ENCODE measurements at places on chromosomes 4 and X. TPM values are rescaled to one million over a fixed set of nuclear protein-coding genes. Genes with fewer than 3 reads are reported as not detected.
A peak's percentile ranks its signal among the peaks of the same experiment; 100 is the strongest.

- no peaks in the 10 kb centered on the region for H3K27me3 ChIP-seq
- no peaks in the 10 kb centered on the region for H3K36me3 ChIP-seq
- H3K4me3 ChIP-seq: no peak overlapping the region
- no peak overlapping the region for H3K27ac ChIP-seq
Observed at GRCh38 chr4:145613566-145614232, 5.5 kb upstream of the MMAA start.

- H3K36me3 ChIP-seq: no peaks in the 10 kb centered on the region
- H3K4me3 ChIP-seq: no peak overlapping the region
- H3K27me3 ChIP-seq: peaks cover 3% of the 10 kb centered on the region
Observed at GRCh38 chr4:100149190-100149589, 41.1 kb downstream of the DDIT4L start.

GRCh38 chr4:20684852-20685763 lies 15.2 kb upstream of the PACRGL start:
- H3K4me3 ChIP-seq: no peak overlapping the region
- H3K4me1 ChIP-seq: no peaks in the 10 kb centered on the region
- peaks cover 3% of the 10 kb centered on the region for H3K27me3 ChIP-seq
- H3K36me3 ChIP-seq: no peaks in the 10 kb centered on the region
- H3K27ac ChIP-seq: no peak overlapping the region

DNA sequence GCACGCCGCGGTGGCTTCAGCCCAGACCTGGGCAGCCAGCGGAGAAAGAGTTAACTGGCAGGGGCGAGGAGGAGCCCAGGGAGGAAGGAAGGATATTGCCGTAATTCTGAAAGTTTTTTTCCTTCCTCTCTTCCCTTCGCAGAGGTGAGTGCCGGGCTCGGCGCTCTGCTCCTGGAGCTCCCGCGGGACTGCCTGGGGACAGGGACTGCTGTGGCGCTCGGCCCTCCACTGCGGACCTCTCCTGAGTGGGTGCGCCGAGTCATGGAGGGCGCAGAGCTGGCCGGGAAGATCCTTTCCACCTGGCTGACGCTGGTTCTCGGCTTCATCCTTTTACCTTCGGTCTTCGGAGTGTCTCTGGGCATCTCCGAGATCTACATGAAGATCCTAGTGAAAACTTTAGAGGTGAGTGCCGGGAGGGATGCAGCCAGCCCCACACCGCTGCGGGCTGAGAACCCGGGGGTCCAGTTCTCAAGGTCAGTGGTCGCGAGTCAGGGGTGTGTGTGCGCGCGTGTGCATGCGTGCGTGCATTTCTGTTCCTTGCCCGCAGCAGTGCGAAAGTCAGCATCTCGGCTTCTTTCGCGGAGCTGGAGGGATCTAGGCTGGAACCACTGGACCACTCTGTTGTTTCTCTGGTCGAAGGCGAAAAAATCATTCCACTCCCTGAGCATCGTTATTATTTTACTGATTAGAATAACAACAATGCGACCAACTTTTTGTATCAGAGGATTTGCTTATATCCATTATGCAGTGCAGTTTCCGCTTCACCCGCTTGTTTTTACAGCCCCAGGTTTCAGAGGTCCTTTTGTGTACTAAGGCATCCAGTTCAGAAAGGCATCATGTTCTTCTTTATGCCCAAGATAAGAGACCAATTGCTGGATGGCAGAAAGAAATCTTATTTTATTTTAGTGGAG lies 709 bp downstream of the GPAT3 start:
- H3K27me3 ChIP-seq: peaks cover 20% of the 10 kb centered on the region
- peak overlapping the region; percentile 67 for H3K4me3 ChIP-seq
- H3K36me3 ChIP-seq: no peaks in the 10 kb centered on the region
- no peak for DNase-seq
- no peak overlapping the region for H3K27ac ChIP-seq

GRCh38 chr4:106766519-106766918 lies 269.6 kb downstream of the DKK2 start:
- H3K4me3 ChIP-seq: no peak overlapping the region
- H3K4me1 ChIP-seq: no peaks in the 10 kb centered on the region
- H3K36me3 ChIP-seq: no peaks in the 10 kb centered on the region
- no peak for DNase-seq

DNA sequence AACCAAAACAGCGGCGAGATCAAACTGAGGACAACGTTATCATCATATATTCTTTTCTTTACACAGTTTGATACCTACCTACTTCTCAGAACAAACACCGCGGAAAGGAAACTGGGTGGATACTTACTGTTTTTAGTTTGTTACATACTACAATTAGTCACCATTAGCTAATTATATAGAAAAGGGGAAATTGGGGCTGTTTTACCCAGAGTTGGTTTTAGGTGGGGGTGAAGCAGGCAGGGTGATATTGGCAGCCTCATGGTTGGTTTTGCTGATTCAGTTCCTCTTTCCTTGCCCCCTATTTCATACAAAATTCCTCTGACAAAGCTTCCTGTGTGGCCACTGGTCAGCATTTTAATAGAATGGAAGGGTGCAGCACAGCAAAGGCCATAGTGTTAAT lies 77.8 kb downstream of the SORBS2 start:
- H3K36me3 ChIP-seq: no peaks in the 10 kb centered on the region
- no peak for DNase-seq
- no peaks in the 10 kb centered on the region for H3K4me1 ChIP-seq
- H3K4me3 ChIP-seq: no peak overlapping the region

DNA sequence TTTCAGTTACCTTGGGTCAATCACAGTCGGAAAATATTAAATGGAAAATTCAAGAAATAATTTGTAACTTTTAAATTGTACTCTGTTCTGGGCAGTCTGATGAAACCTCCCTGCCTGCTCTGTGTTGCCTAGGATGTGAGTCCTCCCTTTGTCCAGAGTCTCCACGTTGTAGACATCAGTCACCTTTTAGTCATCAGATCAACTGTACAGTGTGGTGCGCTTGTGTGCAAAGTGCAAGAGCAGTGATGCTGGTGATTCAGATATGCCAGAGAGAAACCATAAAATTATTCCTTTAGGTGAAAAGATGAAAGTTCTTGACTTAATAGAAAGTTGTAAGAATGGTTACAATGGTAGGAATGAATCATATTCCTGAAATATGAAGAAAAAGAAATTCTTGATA lies 1.4 kb downstream of the SPATA4 start:
- H3K27ac ChIP-seq: no peak overlapping the region
- DNase-seq: no peak
- peaks cover 12% of the 10 kb centered on the region for H3K27me3 ChIP-seq
- H3K36me3 ChIP-seq: no peaks in the 10 kb centered on the region

DNA sequence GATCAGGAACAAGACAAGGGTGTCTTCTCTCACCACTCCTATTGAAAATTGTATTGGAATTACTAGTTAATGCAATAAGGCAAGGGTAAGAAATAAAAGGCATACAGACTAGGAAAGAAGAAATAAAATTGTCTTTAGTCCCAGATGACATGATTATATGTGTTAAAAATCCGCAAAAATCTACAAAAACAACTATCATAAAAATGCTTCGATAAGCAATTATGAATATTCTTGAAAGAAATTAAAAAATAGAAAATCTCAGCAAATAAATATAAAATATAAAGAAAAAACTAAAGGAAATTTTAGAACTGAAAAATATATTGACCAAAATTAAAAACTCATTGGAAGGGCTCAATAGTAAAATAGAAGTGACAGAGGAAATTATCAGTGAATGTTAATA lies 243.3 kb downstream of the ZNF674 start:
- H3K4me1 ChIP-seq: no peaks in the 10 kb centered on the region
- H3K27ac ChIP-seq: no peak overlapping the region
- no peak for DNase-seq
- H3K4me3 ChIP-seq: no peak overlapping the region
- H3K27me3 ChIP-seq: no peaks in the 10 kb centered on the region

DNA sequence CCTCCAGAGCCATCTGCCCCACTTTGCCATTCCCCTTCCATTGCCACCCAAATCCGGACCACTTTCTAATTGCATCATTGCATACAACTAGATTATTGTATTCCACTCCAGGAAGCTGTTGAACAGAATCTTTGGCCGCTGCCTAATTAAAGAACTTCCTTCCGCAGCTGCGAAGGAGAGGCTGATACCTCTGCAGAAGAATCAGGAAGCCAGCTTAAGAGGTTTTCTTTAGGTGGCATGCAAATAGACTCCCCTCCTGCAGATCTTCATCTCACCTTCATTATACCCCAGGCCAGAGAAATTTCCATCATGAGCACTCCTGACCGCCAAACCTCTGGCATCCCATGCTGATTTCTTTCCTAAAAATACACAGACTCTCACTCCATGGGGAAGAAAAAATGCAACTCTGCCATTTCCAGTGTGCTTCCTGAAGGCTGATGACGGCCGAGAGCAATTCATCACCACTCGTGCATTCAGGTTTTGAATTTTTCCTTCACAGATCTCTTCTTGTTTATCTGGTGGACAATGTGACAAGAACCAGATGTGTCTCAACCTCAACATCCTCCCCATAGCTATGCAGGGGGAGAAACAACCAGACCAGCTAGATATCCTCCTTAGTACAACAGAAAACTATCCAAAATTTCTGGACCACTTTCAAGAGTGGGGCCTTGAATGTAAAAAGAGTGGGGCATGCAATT lies 31.2 kb downstream of the LGI2 start:
- H3K36me3 ChIP-seq: no peaks in the 10 kb centered on the region
- no peak for DNase-seq
- no peaks in the 10 kb centered on the region for H3K27me3 ChIP-seq
- H3K4me1 ChIP-seq: no peaks in the 10 kb centered on the region
- no peak overlapping the region for H3K4me3 ChIP-seq

DNA sequence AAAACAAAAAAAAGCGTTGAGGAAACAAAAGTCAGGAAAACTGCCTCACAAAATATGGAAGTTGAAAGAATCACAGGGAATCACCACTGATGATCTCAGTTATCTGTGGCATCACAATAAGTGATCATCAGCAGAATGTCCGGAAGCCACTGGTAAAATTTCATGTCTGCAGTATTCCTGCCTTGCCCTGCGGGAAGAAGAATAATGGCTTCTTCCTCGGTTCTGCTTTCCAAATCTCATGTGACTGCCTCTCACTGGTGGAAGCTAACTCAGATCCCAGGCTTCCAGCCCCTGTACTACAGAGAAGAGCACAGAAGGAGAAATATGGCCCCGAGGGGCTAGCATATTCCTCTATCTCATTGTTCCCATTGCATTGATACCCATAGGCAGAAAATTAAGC lies 12.7 kb upstream of the ZNF330 start:
- H3K4me3 ChIP-seq: no peak overlapping the region
- no peaks in the 10 kb centered on the region for H3K4me1 ChIP-seq
- no peak overlapping the region for H3K27ac ChIP-seq

DNA sequence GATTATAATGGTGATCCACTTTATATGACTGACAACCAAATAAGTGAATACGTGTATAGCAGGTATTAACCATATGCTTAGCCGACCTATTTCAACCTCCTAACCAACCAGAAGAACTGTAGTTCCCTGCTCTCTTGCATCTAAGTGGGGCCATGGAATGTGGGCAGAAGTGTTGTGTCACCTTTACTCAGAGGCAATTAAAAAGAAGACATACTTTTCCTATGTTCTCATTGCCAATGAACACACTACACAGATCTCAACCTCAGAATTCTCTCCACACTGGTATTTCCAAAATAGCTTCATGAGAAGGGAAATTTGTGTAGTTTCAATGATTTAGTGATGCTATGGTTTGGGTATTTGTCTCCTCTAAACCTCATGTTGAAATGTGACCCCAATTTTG lies 3.2 kb upstream of the NFKB1 start:
- H3K27ac ChIP-seq: no peak overlapping the region
- DNase-seq: no peak
- no peaks in the 10 kb centered on the region for H3K36me3 ChIP-seq
- H3K4me1 ChIP-seq: peaks cover 12% of the 10 kb centered on the region
- H3K27me3 ChIP-seq: no peaks in the 10 kb centered on the region
- H3K4me3 ChIP-seq: no peak overlapping the region

- no peaks in the 10 kb centered on the region for H3K27me3 ChIP-seq
- H3K4me1 ChIP-seq: peaks cover 39% of the 10 kb centered on the region
- peak overlapping the region; percentile 57 for H3K27ac ChIP-seq
- H3K36me3 ChIP-seq: no peaks in the 10 kb centered on the region
- no peak overlapping the region for H3K4me3 ChIP-seq
Observed at GRCh38 chrX:9336456-9336855, 128.4 kb upstream of the TBL1X start.

- H3K27ac ChIP-seq: no peak overlapping the region
- no peaks in the 10 kb centered on the region for H3K4me1 ChIP-seq
- DNase-seq: no peak
- no peak overlapping the region for H3K4me3 ChIP-seq
Observed at GRCh38 chr4:84994280-84994679, 27.8 kb upstream of the WDFY3 start.

GRCh38 chrX:42823443-42823842 lies 45.5 kb upstream of the PPP1R2C start:
- no peak overlapping the region for H3K4me3 ChIP-seq
- no peak for DNase-seq
- H3K4me1 ChIP-seq: no peaks in the 10 kb centered on the region
- no peak overlapping the region for H3K27ac ChIP-seq
- no peaks in the 10 kb centered on the region for H3K27me3 ChIP-seq
- H3K36me3 ChIP-seq: no peaks in the 10 kb centered on the region

DNA sequence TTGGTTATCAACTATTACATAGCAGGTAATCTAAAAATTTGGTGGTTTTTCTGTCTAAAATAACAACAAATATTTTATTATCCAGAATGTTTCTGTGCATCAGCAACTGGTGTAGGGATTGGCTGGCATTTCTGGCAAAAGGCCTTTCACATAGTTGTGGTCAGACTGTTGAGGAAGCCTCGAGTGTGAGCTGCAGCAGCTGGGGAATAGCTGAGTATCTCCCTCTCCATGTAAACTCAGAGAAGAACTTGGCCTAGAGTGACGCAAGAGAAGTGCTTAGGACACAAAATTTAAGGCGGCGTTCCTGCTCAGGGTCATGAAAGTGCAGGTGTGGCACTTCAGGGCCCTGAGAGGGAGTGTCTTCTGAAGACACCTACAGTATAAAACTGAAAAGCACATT lies 558.9 kb downstream of the SPOCK3 start:
- DNase-seq: no peak
- no peak overlapping the region for H3K4me3 ChIP-seq
- H3K36me3 ChIP-seq: no peaks in the 10 kb centered on the region
- H3K4me1 ChIP-seq: no peaks in the 10 kb centered on the region
- H3K27me3 ChIP-seq: no peaks in the 10 kb centered on the region

DNA sequence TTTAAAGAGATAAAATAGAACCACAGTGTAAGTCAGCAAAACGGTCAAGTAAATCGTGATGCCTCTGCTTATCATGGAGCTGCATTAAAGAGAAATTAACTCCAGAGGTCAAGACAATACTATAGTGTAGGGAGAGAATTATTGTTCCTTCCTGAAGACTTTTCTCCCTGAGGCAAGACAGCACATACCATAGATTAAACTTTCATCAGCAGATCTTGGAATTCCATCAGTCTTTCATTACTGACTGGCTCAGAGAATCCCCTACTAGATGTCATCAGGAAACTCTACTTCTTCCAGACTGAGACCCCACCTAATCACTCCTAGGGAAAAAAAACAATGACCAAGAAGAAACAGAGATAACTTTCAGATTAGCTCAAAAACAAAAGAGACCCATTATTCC lies 131.3 kb downstream of the NSUN7 start:
- H3K36me3 ChIP-seq: no peaks in the 10 kb centered on the region
- no peak overlapping the region for H3K27ac ChIP-seq
- no peak for DNase-seq
- no peaks in the 10 kb centered on the region for H3K4me1 ChIP-seq
- no peak overlapping the region for H3K4me3 ChIP-seq

CT47B1 gene
- total RNA-seq: not detected

CLCN5 gene
- 1.4 TPM for total RNA-seq

STATH gene
- not detected for total RNA-seq

GLRA3 gene
- total RNA-seq: not detected

MAGEC2 gene
- not detected for total RNA-seq

SGMS2 gene
- total RNA-seq: not detected

PABPC5 gene
- total RNA-seq: not detected

PARM1 gene
- total RNA-seq: 0.13 TPM

NDST4 gene
- not detected for total RNA-seq
